Activated CD8-positive, alpha-beta memory T cell treated with anti-CD3 and anti-CD28 coated beads, Interleukin-2, amount 50 U/mL, for 48 hours (primary cell): ENCODE measurements at places on chromosomes 4 and X.

GRCh38 chr4:174707051-174707676, 121.9 kb downstream of the GLRA3 start:
- no peak for DNase-seq

DNA sequence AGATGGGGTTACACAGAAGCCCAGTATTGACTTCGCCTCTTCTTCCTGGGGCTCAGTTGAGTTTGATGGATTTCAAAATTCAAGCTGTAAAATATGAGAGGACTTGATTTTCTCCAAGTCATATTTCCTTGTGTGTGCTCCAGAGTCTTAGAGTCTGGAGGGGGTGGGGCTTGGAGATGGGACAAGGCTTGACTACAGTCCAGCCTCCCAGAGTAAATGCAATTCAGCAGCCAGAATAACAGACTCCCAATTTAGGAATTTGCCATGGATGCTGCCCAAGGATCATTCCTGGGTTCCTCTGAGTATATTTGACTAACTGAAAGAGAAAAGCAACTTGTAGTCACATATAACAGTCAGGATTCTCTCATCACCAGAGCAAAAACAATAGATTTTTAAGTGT, 53.7 kb upstream of the RBPJ start:
- no peak for DNase-seq

GRCh38 chr4:3115637-3116270, 41.3 kb downstream of the HTT start:
- no peak for DNase-seq

DNA sequence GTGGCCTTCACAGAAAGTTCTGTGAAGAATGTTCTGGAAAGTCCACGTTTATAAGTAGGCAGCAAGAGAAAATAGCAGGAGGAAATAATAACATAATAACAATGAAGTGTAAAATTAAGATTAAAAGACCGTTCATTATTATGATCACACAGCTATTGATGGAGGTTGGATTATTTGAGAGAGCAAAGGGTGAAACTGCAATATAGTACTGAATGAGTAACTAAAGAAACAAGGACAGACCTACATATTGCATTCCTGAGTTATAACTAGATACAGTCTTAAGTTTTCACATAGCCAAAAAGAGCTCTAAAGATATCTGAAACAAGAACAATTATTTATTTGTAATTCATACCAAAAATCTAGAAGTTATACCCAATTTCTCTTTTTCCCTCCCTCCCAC, 122.9 kb upstream of the TMEM164 start:
- DNase-seq: no peak

GRCh38 chr4:139557556-139558110, 1.6 kb upstream of the SETD7 start:
- no peak for DNase-seq

- no peak for DNase-seq
Observed at GRCh38 chrX:26387906-26388305, 171.9 kb downstream of the MAGEB5 start.

DNA sequence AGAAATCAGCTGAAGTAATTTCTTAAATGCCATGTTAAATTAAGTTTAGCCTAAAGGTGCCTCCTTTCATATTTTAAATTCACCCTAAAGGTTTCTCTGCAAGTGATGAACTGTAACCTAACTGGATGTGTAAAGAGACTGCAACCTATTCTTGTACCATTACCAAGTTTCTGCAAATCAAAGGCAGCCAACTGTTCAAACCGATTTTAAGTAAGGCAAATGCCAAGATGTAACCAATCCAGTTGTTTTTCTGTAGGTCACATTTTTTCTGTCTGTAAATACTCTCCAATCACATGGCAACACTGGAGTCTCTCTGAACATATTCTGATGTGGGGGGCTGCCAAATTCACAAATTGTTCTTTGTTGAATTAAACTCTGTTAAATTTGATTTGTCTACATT, 42.4 kb upstream of the FGF2 start:
- no peak for DNase-seq

DNA sequence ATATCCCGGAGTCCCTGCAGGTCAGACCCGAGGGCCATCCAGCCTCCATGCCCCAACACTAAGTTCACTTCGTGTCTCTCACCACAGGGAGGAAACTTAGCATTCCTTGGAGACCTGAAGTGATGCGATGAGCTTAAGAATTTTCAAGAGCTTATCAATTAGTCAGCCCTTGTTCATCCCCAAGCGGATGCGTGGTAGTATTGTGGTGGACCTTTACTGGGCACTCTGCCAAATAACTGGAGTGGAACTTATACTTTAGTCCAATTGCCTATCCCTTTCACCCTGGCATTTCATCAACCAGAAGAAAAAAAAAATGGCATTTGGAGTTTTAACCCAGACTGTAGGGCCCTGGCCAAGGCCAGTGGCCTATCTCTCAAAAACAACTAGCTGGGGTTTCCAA, 137.1 kb downstream of the RELL1 start:
- DNase-seq: no peak

DNA sequence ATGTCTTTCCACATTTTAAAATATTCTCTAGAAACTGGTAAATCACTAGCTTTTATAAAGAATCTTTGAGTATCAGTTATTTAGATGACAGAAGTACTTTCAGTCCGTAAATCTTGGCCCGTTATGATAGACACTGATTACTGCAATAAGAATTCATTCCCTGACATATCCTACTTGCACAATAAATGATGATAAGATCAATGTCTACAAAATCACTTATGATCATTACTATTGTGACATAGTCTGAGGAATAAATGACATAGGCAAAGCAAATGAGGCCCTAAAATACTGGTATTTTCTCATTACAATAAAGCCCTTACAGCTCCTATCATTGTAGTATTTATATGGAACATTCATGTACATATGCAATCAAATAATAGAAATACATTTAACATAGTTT, 6.6 kb upstream of the PDCL2 start:
- DNase-seq: no peak

GRCh38 chr4:142367418-142368180, 478.5 kb downstream of the INPP4B start:
- no peak for DNase-seq
